Activated CD8-positive, alpha-beta T cell treated with anti-CD3 and anti-CD28 coated beads for 36 hours (primary cell): ENCODE measurements at places on chromosomes 7 and 10. TPM values are rescaled to one million over a fixed set of nuclear protein-coding genes. Genes with fewer than 3 reads are reported as not detected.

The CADPS2 gene
- not detected for total RNA-seq

DNA sequence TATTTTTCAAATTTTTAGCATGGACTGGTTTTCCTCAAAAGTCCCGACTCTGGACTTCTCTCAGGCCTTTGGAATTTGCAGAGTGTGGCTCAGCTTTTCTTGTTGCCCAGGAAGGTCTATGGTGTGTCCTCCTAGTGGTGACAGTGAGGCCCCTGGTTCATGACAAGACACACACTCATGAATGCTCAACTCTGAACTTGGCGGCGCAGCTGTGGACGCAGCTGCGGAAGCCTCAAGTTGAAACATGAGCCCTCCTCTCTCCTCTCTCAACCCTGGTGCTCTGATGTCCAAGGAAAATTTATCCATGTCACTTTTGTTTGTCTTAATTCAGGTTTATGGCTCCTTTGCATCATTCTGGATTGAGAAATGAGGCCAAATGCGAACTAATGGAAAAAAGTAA lies 183.9 kb downstream of the HECW1 start:
- DNase-seq = no peak

- no peak for DNase-seq
These were observed 8.7 kb upstream of the SAMD9L start for GRCh38 chr7:93156884-93157283.

- no peak for DNase-seq
These were observed 238.1 kb downstream of the CAMK1D start for GRCh38 chr10:12587451-12587888.

DNA sequence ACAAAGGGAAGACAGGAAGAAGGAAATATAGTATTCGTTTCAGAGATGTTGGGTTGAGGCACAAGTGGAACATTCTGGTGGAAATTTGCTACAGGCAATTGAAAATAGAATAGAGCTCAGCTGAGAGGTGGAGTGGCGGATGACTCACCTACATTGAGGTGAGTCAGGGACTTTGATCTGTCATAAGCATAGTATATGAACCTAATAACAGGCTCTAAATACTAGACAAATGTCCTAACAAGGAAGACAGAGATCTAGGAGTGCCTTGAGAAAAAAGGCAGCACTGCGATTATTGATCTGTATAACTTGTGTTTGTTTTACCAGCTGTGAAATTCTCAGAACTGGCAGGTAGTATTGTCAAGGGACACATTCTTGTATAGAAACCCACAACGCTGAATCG lies 907 bp upstream of the IFRD1 start:
- peak; percentile 77 for DNase-seq

The SYT15B gene
- total RNA-seq = 0.16 TPM

GRCh38 chr7:1357601-1358271 lies 101.5 kb downstream of the MICALL2 start:
- peak; percentile 15 for DNase-seq

The LRCH4 gene
- total RNA-seq = 77.7 TPM

DNA sequence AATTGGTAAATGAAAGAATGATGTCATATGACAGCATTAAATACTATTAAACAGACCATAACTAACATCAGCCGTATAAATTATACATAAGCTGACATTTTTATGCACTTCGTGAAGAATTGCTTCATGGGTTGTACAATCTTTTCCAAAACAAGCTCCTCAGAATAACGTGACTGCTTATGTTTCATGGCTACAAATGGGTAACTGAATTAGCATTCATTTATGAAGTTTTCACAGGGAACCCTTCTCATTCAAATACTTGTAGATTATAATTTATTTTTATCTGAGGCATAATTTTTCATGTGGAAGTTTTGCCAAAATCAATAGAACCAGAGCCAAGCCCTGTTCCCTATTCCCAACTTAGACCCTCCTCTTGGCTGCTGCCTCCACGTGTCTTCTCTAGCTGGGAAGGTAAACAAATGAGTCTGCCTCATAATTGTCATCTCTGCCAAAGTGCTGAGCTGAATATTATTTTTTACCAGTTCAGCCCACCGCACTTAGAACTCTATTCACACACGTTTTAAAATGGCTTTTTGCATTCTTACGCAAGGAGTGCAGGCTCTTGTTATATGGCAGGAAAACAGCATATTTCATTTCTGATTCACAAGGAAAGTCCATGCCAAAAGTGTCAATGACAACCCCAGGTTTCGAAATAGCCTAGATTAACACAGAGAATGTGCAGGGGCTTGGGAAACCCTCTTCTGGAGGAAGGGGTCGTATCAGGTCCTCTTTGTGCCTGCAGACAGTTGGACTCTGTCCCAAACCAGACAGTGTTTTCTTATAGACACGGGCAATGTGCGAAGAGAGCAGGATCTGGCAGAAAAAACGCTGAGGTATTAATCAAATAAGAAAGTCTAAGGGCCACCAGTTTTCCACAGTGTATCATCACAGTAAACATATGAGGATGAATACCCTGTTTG lies 370.7 kb upstream of the MGMT start:
- no peak for DNase-seq

The ELOVL3 gene
- total RNA-seq = not detected

- DNase-seq = no peak
These were observed 24.8 kb downstream of the ARHGAP19 start for GRCh38 chr10:97267671-97268070.

GRCh38 chr7:24786941-24787340 lies 29.7 kb upstream of the GSDME start:
- DNase-seq = peak; percentile 45

GRCh38 chr10:60517805-60518204 lies 128.1 kb upstream of the ANK3 start:
- DNase-seq = no peak

The GGCT gene
- 78.6 TPM for total RNA-seq

- no peak for DNase-seq
These were observed 7.6 kb downstream of the HACD1 start for GRCh38 chr10:17609523-17610079.
